Right lung (tissue), 10 donors: ENCODE measurements at places on chromosomes 2 and 18. TPM values are rescaled to one million over a fixed set of nuclear protein-coding genes. Genes with fewer than 3 reads are reported as not detected.

GRCh38 chr2:101998896-101999789, 7.4 kb downstream of the IL1R2 start:
- DNase-seq = no peak

TPGS2 gene
- 167 TPM for polyA plus RNA-seq

CXXC1 gene
- polyA plus RNA-seq = 53.7 TPM

GRCh38 chr2:42117923-42118753, 51.0 kb upstream of the EML4 start:
- DNase-seq = no peak

GRCh38 chr2:54081574-54081973, 33.8 kb upstream of the ACYP2 start:
- DNase-seq = no peak

LIPG gene
- polyA plus RNA-seq = 8.4 TPM

LDLRAD4 gene
- polyA plus RNA-seq = 18.6 TPM

GRCh38 chr18:75211002-75211621, 515 bp downstream of the TSHZ1 start:
- DNase-seq = no peak

MAB21L4 gene
- polyA plus RNA-seq = 4.6 TPM

DNA sequence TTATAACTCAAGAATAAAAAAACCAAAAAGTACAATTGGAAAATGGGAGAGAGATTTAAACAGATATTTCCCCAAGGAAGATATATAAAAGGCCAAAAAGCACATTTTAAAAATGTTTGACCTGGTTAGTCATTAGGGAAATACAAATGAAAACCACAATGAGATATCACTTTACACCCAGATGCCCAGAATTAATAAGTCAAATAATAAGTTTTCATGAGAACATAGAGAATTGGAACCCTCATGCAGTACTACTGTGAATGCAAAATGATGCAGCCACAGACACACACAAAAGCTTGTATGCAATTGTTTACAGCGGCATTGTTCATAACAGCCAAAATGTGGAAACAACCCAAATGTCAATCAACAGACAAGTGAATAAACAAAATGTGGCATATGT, 165.9 kb downstream of the ZNF385B start:
- DNase-seq = no peak

DNA sequence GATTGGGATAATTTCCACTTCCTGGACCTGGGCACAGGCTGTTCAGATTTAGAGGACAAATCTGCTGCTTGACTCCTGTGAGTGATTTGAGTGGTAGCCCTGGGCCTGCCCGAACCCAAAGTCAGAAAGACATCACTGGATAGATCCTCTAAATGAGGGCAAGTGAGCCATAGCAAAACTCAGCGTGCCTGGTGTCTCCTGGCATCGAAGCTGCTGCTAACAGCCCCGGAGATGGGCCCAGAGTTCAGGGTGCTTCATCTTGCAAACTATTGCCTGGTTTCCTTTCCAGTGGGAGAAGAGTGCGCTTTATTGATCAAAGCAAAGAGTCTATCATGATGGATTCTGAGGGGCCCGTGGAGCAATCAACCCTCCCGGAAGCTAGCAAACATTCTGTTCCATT, 153.1 kb upstream of the KLHL29 start:
- DNase-seq = no peak

- no peak for DNase-seq
Measured at GRCh38 chr2:120759543-120760331, 24.1 kb downstream of the GLI2 start.
